ENCODE measurements at places on chromosomes 7 and 10.

GRCh38 chr7:87316846-87317552 is 28.5 kb upstream of the CROT start:
- no peak for DNase-seq

DNA sequence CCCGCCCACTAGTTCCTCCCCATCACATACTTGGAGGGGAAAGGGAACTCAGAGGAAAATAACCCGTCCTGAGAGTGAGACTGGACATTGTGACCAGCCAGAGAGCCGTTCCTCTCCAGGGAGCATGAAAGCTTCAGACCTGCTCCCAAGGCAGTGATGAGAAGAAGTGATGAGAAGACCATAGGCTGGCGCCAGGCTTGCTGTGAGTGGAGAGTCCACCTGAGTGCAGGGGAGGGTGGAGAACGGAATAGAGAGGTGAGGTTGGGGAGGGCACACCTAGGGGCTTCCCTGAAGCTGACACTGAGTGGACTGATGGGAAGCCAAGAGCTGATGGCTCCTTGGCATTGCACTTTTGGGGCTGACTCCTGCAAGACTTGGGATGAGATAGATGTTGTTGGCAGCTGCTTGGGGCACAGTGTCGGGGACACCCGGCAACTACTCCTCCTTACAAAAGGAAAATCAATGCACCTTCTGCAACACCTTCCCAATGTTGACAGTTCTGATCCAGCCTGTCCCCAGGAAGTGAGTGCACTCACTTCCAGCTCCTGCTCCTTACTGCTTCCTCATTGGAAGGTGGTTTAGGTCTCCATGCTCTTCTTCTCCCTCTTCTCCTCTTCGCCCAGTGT is 79.4 kb downstream of the EMX2 start:
- no peak for DNase-seq

- DNase-seq, result no peak
These were observed 9.2 kb upstream of the ATXN7L1 start for GRCh38 chr7:105885387-105886111.

DNA sequence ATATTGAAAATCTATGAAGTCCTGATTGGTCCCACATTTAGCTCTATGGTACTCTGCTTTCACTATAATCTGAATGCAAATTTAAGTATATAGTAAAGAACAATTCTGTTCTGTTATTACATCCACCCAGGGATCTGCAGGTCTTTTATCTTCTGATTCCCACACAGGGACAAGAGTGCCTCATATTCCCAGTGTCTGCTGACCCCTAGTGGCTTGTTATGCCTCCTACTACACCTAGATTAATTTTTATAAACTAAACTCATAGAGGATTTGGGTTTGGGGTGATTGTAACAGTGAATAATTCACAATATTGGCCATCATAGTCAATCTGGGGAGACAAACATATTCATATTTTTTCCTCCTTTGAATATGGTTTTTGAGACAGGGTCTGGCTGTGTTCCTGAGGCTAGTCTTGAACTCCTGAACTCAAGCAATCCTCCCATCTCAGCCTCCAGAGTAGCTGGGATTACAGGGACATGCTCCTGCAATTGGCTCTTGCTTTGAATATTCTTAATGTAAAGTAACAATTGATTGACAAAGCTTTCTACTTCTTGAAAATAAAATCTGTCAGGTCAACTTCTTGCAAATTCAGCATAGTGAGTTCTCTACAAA is 282.1 kb downstream of the KCND2 start:
- DNase-seq, result peak; percentile 32

DNA sequence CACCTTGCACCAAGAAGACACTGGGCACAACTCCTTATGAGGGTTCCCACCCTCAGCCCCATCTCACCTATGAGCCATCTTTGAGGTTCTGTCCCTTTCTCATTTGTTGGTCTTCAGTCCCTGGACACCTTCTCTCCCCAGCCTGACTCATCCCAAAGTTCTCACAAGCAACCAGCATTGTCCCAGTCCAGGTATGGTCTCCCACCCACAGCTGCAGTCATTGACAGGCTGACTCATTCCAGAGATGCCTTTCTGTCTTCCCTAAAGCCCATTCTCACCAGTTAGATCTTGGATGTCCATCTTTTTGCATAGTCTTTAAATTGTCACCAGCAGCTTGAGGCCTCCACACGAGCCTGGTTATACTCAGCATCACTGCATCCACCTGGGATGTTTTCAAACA is 26.7 kb upstream of the BMPR1A start:
- DNase-seq, result no peak

DNA sequence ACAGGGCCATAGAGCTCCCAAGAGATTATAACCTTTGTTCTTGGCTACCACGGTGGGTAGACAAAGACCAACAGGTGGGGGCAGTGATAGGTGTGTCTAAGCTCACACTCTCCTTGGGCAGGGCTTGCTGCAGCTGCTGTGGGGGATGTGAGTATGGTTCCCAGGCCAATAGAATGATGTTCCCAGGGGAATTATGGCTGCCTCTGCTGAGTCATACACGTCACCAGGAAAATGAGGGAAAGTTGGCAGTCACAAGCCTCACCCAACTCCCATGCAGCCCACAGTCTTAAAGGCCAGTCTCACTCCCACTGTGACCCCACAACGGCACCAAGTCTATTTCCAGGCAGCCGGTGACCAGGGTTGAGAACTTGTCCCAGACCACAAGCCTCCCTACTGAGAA is 453.4 kb upstream of the PODXL start:
- DNase-seq, result no peak

GRCh38 chr10:3895045-3895631 is 110.1 kb upstream of the KLF6 start:
- no peak for DNase-seq

DNA sequence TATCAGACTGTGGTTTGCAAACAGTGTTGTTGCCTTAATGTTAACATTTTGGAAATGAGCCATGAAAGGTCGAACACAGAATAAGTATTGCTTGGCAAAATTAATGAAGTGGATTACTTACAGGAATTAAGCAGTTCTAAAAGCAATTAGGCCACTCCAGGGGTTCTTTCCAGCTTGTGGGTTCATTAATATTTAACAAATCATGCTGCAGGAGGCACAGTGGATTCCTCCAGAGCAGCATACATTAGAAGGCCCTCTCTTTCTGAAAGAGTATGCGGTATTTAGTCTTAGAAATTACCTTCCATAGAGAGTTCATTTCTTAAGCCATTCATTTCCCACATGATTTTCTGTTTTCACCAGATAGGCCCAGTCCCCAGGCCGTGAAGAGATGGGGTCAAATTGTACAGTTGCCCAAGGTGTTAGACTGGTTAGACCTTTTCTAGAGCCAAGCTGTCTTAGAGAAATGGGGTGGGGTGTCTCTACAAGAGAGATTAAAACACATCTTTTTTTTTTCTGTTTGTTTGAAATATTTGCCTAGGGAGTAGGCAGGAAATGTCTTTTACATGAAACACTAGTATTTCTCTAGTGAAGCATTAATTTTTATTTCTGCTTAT is 40.0 kb upstream of the AGR3 start:
- DNase-seq, result no peak

GRCh38 chr7:79401254-79401653 is 52.2 kb downstream of the MAGI2 start:
- no peak for DNase-seq

DNA sequence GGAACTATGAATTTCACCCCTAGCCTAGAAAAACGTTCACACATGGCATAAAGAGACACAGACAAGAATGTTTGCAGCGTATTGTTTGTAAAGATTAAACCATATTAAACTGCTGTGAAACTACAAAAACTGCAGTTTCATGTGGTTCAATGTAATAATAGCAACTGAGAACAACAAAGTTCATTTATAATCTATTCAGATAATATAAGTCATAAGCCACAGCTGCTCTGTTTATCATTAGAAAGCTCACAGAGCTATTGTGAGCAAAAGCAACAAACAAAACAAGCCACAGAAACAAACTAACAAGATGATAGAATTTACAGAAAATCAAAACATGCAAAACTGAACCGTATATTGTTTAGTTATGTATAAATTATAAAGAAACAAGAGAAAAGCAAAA is 113.5 kb downstream of the AHR start:
- no peak for DNase-seq

- DNase-seq, result no peak
These were observed 1.2 kb downstream of the DBF4 start for GRCh38 chr7:87877366-87878040.

GRCh38 chr7:5394264-5395105 is 29.1 kb downstream of the TNRC18 start:
- no peak for DNase-seq

- no peak for DNase-seq
These were observed 10.3 kb upstream of the ANKRD1 start for GRCh38 chr10:90930971-90931871.

- no peak for DNase-seq
These were observed 43.6 kb downstream of the DRGX start for GRCh38 chr10:49352323-49352722.

- no peak for DNase-seq
These were observed 4.2 kb downstream of the SFTPD start for GRCh38 chr10:79944428-79945395.

DNA sequence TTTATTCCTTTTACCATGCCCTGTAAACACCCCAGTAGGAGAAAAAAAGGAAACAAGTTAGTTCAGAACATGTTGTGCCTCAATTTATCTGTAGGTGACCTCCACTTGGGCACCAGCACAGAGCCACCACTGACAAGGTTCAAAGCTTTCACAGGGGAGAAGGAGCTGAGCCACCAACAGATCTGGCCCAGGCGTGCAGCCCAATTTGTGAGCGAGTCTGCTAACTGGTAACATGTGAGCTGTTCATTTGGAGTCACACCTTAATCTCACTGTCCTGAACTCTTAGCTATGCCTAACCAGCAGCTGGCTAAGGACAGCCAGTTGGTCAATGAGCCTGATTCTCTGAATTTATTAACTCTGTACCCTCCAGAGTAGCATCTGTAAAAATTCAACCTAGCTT is 78.4 kb upstream of the CAMK2B start:
- no peak for DNase-seq

DNA sequence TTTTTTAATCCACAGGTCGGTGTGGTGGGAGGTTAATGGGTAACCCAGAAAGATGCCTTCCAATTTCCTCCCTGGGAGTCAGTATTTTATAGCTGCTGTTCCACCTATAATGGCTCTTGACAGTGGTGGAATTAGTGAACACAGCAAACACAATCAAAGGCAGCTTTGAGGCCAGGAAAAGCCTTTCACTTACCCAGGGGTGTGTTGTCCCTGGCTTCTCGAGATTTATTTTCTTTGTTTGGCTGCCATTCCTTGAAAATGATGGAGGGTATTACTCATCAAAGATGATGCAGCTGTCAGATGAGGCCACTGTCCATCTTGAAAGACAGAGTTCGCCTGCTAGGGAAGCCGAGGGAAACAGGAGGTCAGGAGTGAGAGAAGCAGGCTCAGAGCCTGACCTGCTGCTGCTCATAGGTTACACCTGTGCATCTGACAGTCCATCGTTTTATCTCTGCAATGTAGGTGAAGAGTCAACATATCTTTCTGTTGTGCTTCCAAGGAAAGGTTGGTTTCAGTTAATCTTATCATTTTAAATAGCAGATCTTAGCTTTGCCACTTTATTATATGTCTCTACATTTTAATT is 221.6 kb downstream of the XPNPEP1 start:
- DNase-seq, result no peak

GRCh38 chr7:92061154-92061553 is 73.1 kb downstream of the CYP51A1 start:
- no peak for DNase-seq

- DNase-seq, result no peak
These were observed 26.7 kb downstream of the DMBT1 start for GRCh38 chr10:122587098-122587760.

- DNase-seq, result no peak
These were observed 3.0 kb upstream of the PHYHIPL start for GRCh38 chr10:59173414-59173813.

DNA sequence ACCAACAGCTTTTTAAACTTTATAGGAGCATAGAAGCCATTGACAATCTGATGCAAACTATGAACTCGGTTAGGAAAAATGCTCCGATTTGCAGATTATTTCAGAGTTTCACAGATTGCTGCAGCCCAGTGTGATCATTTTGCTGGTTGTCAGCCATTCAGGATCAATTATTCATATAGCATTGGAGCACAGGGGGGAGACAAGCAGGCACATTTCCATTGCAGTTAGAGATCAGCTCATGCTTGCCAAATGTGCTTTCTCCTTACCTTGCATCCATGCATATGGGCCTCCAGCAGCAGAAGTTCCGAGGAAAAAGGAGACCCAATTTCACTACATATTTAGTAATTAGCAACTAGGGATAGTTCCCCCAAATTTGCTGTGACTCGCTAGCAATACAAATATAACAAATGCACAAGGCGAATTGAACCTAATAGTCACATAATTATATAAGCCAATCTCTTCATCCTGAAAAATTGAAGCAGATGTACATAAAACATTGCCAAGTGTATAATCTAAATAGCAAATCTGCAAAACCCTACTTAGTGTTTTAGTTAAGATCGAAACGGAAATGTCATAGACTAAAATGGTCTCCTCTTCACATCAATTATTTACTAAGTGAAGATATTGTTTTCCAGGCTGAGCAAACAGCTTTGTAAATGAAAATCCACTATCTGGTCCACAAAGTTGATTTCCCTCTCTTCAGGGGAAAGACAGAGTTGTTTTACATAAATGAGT is 49.5 kb upstream of the RSU1 start:
- no peak for DNase-seq

DNA sequence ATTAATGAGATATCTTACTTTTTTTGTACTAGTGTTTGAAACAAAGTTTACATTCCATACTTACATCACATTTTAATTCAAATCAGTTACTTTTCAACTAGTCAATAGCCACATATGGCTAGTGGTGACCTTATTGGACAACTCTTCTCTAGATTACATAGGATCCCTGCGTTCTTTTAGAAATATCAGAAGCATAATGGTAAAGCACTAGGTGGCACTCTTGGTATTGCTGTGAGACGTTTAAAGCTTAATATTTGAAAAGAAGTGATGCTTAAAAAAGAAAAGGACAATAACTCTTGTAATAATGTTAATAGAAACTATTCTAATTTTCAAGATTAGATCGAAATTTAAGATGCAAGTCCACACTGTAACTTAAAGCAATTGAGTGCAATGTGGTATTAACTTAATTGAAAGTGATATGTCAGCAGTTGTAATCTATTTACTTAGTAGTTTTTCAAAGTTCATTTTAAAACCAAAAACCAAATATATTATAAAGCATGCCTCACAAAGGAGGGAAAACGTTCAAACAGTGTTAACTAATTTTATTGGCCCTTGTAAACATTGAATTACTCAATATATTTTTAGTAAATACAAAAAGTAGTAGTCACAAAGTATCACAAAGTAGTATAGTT is 339.1 kb downstream of the ATRNL1 start:
- DNase-seq, result no peak

DNA sequence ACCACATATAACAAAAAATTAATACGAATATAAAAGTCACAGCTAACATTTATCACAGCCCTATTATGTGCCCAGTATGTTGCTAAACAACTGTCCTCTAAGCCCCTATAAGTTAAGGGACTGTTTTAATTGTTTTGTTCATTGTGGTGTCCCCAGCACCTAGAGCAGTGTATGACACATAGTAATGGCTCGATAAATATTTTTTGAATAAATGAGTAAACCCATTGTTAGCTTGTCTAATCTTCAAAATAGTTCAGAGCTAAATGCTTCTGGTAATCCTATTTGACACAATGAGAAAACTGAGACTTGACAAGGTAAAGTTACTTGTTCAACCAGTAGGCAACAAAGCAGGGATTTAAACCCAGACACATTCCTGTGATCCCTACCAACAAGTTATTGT is 78.4 kb upstream of the NEUROD6 start:
- DNase-seq, result no peak

All from NCI-H187 (cell line).